Stimulated activated CD4-positive, alpha-beta T cell treated with anti-CD3 and anti-CD28 coated beads, TNF-alpha, amount 100 ng/mL, for 4 hours (primary cell): ENCODE measurements at places on chromosomes 4 and X.

GRCh38 chr4:147830987-147831386 lies 99.1 kb downstream of the ARHGAP10 start:
- no peak for DNase-seq

GRCh38 chr4:104099141-104099540 lies 379.4 kb upstream of the TACR3 start:
- DNase-seq: no peak

GRCh38 chr4:118954246-118954645 lies 65.6 kb downstream of the SYNPO2 start:
- DNase-seq: no peak

GRCh38 chrX:10747975-10748374 lies 127.6 kb upstream of the MID1 start:
- DNase-seq: no peak

GRCh38 chr4:1873776-1874175 lies 2.6 kb downstream of the NSD2 start:
- no peak for DNase-seq

- DNase-seq: no peak
Observed at GRCh38 chr4:40980318-40980883, 230.6 kb downstream of the NSUN7 start.
